Activated T-helper 1 cell treated with anti-CD3 and anti-CD28 coated beads, Interleukin-2, amount 50 U/mL, for 16 hours (primary cell): ENCODE measurements at places on chromosomes 7 and 10.

GRCh38 chr10:17841050-17841449 lies 31.9 kb downstream of the MRC1 start:
- DNase-seq, result no peak

DNA sequence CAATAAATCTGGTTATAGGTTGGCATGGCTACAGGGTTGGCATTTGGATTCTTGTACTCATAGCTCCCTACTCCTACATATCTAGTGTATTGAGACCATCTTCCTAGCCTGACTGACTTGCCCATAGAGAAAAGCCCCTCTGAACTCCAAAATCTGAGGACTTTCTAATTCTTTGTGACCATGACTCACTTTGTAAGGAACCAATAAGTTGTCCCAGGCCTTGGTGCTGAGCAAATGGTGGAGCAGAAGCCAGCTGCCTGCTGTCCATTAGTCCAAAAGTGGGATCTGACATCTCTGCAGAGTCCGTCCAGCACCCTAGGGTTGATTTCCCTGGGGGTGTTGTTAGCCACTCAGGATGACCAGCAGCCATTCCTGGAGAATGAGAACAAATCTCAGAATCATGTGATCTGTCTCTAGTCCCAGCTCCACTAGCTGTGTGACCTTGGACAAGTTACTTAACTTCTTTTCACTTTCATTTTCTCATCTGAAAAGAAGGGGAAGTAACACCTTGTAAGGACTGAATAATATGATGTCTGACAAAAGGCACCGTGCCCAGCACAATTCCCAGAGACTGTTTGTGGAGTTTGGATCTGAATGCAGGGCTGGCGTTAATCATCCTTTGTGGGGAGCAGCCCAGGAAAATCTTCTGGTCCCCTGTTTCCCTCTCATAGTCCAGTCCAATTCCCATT lies 44.1 kb downstream of the MTURN start:
- no peak for DNase-seq

GRCh38 chr7:123624527-123625183 lies 23.0 kb downstream of the ASB15 start:
- peak; percentile 22 for DNase-seq

DNA sequence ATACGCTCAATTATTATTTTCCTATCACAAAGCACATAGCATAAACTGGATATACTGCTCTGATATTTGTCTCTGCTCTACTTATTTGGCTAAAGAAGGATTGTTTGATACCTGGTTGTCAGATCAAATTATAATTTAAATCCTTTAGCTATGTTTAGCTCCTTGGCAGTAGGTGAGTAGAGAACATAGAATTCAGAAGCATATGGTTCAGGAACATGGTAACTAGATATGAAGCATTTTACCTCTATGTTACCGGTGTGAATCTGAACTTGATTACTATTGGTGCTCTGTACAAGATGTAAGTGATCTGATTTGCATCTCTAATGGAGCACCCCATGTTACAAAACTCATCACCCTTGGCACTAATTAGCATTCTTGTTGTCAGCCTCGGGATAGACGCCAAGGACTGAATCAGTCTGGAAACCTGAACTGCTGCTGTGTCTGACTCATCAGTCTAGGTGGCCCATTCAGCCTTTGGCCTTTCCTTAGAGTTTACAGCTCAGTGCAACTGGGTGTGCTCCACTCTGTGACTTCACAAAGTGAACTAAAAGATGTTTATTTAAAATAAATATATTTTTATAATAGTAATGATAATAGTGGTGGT lies 12.3 kb upstream of the MYPN start:
- no peak for DNase-seq

GRCh38 chr7:46600340-46600739 lies 679.3 kb upstream of the IGFBP3 start:
- no peak for DNase-seq

GRCh38 chr10:29107866-29108498 lies 180.9 kb upstream of the LYZL1 start:
- DNase-seq, result no peak

- no peak for DNase-seq
Measured at GRCh38 chr10:75021379-75022249, 89.8 kb upstream of the SAMD8 start.
